MM.1S (cell line): ENCODE measurements at places on chromosomes 6 and 20.
A peak's percentile ranks its signal among the peaks of the same experiment; 100 is the strongest.

DNA sequence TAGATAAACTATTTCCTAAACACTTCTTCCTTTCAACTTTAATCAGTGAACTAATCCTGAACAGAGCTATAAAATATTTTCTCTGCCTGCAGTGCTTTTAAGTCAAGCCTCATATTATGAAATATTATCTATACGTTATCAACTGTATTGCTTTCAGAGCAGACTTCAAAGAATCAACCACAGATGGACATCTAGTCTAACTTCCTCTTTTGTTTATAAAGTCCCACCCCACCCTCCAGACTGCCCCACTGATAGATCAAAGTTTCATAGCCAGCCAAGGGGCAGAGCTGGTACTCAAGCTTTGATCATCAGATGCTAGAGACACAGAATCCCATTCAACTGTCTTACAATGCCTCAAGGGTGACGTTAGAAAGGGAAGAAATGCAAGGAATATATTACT, 308.3 kb downstream of the LAMA2 start:
- DNase-seq = peak; percentile 24

- no peak for DNase-seq
These were observed 12.2 kb downstream of the SAYSD1 start for GRCh38 chr6:39102821-39103136.

DNA sequence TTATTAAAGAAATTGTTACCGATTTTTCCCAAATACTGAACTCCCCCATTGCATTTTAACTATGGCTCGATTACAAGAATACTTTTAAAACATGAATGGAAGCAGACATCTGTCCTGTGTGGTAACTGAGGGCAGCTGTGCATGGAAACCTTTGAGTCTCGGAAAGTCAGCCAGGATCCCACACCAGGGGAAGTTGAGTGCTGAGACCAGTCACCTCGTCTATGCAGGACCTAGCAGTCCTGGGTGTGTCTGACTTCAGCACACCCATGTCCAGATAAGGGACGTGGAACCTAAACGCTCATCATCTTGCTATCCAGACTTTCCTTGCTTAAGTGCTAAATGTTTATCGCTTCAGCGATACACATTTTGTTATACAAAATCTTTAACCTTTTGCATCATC, 6.1 kb downstream of the RIN2 start:
- DNase-seq = no peak

GRCh38 chr6:149899486-149899885, 1.6 kb upstream of the RAET1E start:
- DNase-seq = no peak
